ENCODE measurements at places on chromosomes 4 and X.
A peak's percentile ranks its signal among the peaks of the same experiment; 100 is the strongest.

DNA sequence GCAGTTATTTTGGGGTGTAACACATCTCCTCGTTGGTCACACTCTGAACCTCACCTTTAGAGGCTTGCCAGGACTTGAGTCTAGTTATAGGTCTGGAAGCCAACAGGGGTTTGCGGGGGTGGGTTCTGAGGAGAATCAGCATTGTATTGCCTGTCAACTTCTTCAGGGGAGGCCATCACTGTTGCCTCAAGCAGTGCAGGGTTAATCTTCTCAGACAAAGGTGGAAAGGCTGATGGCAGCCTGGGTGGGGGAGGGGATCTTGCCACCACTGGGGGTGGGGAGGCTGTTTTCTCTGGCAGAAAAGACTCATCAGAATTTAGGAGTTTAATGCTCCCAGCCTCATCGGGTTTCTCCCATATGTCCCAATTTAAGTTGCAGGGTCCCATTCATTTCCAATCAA lies 387.8 kb downstream of the PRR32 start:
- DNase-seq: no peak

DNA sequence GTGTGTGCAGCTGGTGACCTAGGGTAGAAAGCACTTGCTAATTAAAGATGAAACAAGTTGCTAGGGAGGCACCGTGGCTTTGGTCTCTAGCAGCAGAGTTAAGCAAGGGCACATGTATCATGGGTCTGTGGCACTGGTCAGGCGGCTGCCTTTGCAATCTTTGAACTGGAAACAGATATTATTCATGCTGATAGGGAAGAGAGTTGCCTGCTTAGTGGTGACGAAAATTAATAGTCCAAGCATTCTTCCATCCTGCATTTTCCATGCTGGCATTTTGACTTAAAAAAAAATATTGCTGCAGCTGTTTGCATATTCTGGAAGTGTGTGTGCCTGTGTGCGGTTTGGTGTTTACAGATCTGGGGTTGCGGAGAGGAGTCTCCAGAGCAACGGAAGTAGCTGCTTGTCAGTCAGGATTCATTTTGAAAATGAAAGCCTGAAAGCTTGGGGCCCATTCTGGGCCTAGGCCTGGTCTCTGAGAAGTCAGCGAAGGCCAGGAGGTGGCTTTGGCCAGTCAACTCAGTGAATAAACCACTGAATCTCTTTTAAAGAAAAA lies 2.3 kb upstream of the SOWAHD start:
- DNase-seq: peak; percentile 51

- no peak for DNase-seq
These were observed 7.2 kb downstream of the IL15 start for GRCh38 chr4:141643557-141643956.

DNA sequence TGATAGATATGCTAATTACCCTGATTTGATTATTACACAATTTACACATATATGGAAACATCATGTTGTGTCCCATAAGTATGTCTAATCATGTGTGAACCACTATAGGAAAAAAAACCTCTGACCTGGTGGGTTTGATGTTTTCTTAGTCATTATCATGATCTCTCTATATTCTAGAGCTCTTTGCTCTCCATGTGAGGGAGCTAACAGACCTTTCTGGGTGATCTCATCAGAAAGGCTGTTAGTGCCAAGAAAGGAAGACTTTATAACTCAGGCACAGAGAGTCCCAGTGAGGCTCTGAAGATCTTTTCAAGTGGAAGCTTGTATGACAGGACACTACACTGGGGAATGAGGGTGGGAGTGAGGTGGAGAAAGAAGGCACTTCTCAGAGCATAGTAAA lies 527.7 kb upstream of the MAGEB2 start:
- DNase-seq: no peak

- DNase-seq: no peak
These were observed 56.0 kb downstream of the UGT8 start for GRCh38 chr4:114654592-114654991.

DNA sequence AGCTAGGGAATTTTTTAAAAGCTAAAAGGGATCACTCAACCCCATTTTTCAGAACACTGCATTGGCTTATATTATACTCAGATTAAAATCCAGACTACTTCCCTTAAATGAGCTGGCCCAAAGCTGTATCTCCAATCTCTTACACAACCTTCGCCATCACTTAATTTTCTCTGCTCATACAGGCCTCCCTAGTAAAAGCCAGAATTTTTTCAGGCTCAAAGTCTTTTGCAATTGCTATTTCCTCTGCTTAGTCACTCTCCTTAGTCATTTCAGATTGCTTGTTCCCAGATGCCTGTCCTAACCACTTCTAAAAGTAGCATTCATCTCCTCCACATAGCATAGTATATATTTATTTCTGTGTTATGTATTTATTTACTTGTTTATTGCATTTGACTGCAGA lies 1587.9 kb upstream of the ADGRL3 start:
- DNase-seq: no peak

DNA sequence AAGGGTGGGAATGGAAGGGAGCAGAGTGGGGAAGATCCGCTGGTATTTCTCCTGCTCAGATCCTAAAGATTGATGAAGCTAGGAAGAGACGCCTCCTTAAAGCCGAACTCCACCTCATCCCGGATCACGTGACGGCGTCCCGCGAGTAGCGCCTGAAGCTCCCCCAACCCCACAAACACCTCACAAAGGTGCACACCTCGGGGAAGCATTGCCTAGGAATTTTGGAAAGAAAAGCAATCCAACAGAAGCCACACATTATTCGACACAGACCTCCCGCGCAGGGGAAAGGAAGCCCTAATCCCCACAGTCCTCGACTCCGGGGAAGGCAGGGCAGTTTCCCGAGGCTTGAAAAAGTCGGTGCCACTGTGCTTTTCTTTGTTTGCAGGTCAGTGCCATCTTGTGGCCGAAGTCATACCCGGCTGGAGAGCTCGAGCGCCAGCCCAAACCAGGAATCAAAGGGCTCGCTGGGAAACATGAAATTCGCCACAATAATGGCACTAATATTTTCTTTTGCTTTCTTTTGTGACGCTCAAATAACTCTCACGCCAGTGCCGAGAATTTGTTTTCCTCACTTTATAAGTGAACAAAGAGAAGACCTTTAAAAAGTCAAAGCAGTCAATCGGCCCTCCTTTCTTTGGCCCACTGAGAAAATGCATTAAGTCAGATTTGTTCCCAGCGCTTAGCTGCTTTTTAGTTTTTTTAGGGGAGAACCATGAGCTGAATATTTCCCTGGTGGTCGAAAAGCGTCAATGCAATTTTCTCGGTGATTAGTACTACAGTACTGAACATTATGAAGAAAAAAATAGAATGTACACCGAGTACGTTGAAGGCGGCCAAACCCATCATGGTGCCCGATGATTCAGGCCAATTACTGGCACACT lies at the start of gene NPY1R:
Gene NPY1R, minus strand, starts transcription at position 71 of the 881 bp plus-strand sequence. CDS start 6,042 bp downstream, outside the sequence.
- DNase-seq: peak; percentile 32

- no peak for DNase-seq
These were observed 30.7 kb upstream of the KLHL8 start for GRCh38 chr4:87251106-87251505.

GRCh38 chrX:115533485-115533884 lies 27.5 kb upstream of the PLS3 start:
- no peak for DNase-seq

DNA sequence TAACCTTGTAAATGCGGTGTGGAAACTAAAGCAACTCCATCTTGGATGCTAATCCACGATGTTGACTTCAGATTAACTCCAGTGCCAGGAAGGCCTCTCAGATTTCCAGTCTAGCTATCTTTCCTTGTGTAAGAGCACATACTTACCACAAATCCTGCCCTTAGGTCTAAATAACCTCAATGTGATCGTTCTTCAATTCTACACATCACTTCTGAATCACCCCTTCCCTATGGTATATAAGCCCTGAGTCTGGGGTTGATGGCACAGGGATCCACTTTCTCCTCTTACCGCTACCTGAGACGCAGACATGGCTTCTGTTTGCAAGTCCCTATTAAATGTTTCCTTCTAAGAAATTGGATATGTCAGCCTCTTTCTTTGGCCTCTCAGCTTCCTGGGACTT lies 17.5 kb upstream of the ZNF41 start:
- no peak for DNase-seq

All from stimulated activated naive B cell treated with anti-CD40 and anti-IgM and Interleukin-4, amounts not matched to agents 10 μg/mL and 1 μg/mL and 100 μg/mL, for 72 hours (primary cell).